Central memory CD4-positive, alpha-beta T cell (primary cell): ENCODE measurements at places on chromosomes 5 and 9.
A peak's percentile ranks its signal among the peaks of the same experiment; 100 is the strongest.

DNA sequence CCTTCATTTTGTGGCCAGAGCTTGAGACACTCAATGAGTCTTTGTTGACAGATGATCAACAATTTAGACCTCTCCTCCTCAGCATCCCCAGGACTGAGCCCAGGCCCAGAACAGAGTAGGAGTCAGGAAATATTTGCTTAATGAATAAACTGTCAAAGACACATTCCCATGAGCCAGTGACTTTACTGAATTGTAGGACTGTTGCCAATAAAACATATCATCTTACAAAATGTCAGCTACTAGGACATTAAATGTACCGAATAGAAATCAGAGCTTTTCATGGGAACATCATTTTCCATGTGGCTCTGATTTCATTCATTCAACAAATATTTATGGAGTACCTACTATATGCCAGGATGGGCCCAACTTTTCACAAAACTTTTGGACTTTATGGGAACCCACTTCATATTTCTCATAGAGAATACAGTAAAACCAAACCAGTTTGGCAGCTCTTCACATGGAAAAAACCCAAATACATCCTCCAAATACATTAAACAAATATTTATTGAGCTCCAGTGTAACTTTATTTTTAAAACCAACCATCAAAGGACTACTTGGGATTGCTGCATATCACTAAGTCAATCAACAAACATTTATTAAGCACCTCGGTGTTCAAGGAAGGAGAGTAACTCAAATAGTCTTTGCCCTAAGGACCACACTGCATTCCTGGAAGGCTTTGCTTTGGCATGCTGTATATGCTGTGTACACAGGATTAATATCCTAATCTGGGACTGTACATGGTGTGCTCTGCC, 11.4 kb downstream of the VDAC1 start:
- no peak for DNase-seq

GRCh38 chr5:78293851-78294247, 649 bp downstream of the AP3B1 start:
- DNase-seq, result no peak

- no peak for DNase-seq
These were observed 25.5 kb upstream of the FBXW11 start for GRCh38 chr5:172031894-172032461.

DNA sequence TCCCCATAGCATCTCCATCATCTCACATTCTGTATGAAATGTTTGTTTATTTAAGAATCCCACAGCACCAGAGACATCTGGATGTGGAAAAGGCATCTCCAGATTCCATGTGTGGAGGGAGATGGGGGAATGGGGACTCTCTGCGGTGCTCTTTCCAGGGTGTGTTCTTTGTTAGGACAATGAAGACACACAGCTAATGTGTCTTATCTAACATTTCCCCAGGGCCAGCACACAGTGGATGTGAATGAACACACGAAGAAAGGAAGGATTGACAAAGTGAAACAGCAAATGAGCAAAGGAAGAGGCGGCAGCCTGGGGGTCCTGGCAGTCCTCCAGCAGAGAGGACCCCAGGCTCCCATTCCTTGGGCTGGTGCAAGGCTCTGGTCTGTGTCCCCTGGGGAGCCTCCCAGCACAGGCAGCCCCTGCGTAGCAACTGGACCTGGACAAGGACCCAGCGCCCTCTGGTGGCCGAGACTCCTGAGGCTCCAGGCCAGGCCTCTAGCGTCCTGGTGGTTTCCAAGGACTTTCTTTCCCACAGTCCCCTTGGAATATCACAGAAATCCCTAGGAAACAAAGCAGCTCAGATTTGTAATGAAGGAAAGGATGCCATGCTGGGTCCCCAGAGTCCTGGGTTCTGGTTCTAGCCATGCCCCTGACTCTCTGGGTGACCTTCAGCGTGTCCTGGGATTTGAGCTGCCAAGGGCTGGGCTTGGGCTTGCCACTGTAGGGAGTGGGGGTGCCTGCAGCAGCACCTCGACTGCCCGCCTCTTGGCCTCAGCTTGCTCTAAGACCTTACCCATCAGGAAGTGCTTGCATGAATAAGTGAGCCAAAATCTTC, 3.5 kb upstream of the PDLIM7 start:
- DNase-seq, result peak; percentile 68

- peak; percentile 23 for DNase-seq
These were observed 202.0 kb upstream of the NR3C1 start for GRCh38 chr5:143605403-143606005.

DNA sequence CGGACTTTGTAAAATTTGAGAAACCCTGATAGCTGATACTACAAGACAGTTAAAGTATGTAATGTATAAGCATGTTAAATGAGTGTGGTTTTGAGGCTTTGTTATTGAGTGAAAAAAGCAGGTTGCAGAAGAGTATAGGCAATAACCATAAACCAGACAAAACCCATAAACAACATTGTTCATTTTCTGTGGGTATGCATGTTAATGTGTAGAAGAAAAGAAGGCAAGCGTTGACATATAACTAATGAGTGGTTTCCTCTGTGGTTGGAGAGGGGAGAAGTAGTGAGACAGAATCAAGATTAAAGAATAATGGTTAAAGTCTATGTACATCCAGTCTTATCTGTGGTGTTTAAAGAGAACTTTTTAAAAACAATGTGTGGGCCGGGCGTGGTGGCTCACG, 26.2 kb downstream of the RAD23B start:
- DNase-seq, result peak; percentile 43

- DNase-seq, result no peak
These were observed 42.4 kb downstream of the PAX5 start for GRCh38 chr9:36991516-36992134.

- no peak for DNase-seq
These were observed 68.1 kb upstream of the GGTA1 start for GRCh38 chr9:121567500-121568342.

- DNase-seq, result no peak
These were observed 1127.5 kb downstream of the TAF11L14 start for GRCh38 chr5:18761801-18762200.

DNA sequence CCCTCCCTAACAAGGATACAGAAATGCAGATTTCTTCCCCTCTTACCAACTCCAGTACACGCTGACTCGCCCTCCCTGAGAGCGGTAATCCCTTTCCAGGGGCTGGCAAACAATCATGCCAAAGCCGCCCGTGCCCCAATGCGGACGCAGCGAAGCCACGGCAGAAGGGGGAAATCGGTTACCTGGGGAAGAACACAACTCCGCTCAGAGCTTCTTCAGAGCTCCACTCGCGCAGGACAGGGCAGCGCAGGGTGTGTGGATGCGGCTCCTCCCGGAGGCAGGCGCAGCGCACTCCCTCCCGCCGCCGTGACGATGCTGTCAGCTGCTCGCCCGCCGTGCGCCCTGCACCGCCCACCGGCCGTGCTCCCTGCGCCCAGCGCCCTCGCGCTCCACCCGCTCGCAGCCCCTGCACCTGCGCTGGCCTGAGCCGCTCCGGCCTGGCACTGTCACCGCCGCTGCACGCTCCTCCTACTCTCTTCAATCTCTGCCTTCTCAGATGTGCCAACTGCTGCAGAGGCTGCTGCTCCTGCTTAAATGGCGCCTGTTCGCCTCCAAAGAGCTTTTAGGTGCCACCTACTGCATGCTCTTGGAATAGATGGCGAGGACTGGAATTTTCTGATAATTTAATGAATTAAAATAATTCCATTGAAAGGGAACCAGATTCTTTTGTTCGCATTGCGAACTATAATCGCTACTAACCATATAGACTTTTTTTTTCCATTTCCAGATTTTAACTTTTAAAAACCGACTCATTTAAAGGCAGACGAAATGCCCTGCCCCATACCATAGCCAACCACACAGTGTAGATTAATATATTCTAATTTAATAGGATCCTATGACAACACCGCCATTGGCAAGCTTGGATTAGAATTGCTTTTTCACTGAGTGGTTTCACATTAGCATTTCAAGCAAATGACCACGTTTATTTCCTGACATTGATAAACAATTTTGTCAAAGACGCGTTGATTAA, at the start of gene DIRAS2:
DIRAS2 (minus strand) TSS at position 255 of the 970 bp plus-strand sequence. CDS start 28,997 bp downstream, outside the sequence.
- DNase-seq, result no peak

DNA sequence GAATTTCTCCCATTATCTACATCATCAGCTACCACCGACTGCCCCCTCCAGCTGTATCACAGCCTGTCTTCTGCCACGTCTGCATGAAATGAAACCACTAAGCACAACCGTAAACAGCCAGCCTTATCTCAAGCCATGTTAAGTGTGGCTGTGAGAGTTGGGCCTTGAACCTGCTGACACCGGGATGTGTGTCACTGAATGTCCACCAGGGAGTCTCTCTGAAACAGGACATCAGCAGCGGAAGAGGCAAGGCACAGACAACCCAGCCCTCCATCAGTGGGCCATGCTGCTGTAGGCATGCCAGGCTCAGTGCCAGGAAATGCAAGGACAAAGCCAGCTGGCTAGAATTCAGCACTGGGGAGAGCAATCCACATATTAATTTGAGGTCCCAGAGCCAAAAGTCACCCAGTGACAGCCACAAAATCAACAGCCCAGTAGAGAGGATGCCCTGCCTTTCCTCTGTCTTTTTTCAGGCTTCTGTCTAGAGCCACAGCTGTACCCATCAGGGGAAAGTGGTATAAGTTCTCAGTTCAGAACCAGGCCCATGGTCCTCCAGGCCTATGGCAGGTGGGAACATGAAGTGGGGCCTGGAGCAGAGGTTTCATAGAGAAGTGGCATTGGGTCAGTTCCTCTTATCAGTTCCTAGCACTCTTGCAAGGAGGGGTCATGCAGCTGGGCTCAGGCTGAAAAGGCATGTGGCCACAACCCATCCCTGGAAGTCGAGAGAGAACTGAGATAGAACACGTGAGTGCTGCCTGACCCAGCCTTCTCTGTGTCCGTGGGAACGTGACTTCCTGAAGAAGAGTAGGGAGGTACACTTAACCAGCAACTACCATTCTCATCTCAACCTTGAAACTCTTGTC, 199.4 kb downstream of the ESM1 start:
- no peak for DNase-seq

- no peak for DNase-seq
These were observed 189.4 kb downstream of the BNC2 start for GRCh38 chr9:16680975-16681651.

GRCh38 chr5:5164163-5164562, 24.0 kb downstream of the ADAMTS16 start:
- DNase-seq, result no peak

- no peak for DNase-seq
These were observed 180.1 kb upstream of the MVB12B start for GRCh38 chr9:126146254-126147145.
